ENCODE measurements at places on chromosomes 1 and 21.

GRCh38 chr1:83829106-83829505, 169.8 kb downstream of the TTLL7 start:
- no peak for DNase-seq

GRCh38 chr1:76335882-76336281, 261.3 kb downstream of the ST6GALNAC3 start:
- no peak for DNase-seq

- no peak for DNase-seq
Observed at GRCh38 chr1:184053881-184054280, 2.4 kb downstream of the TSEN15 start.

DNA sequence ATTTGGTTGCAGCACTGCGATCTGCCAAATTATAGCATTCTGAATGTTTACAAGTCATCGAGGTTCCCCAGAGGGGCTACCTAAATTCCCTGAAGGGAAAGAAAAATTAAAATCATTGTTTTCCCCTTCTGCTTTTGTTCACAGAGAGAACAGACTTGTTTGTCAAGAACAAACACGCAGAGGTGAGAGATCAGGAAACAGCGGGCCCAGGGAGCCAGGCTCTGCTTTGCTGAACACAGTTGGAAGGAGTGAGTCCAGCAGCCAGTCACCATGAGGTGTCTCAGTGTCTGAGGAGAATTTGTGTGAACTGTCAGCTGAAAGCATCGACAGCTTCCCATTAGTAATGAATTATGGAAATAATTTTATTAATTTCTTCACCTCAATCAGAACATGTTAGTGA, 52.5 kb downstream of the RWDD3 start:
- DNase-seq: no peak

DNA sequence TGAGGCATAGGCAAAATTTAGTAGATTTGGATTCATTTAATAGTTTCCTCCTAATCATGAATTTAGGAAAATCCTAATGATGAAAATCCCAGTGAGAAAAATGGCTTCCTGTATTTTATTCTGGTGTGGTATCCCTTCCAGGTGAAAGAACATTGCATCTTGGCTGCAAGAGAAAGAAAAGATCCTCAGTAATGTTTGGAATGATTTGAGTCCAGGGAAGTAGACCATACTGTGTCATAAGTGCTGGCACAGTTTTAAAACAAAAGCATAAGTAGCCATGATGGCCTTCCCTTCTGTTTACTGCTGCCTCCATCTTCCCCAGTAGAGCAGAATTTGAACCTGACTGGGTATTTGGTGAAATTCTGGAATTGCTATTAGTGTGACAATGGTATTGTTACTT, 52.8 kb downstream of the CACHD1 start:
- DNase-seq: no peak

DNA sequence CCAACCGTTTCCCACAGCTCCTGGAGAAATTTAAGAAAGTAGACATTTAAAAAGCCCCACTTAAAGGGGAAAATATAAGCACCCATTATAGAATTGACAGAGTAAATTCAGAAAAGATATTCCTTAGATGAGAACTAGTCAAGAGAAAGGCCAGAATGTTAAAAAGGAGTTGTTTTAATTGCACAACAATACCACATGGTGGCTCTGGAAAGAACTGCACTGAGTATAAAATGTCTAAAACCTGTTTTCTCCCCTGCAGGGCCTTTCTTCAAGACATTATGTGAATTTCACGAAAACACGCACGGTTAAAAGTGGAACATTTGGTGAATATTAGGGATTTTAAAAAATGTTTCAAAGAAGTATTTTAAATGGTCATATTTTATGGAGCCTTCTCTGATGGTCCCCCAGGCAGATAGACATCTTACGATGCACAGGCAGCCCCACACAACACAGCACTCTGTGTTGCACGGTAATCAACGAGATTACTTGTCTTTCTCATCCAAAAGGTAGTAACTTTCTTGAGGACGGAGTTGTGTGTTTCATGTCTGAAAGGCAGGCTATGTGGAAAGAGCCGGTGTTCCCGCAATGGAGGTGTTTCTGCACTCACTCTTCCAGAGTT, 101.9 kb downstream of the PRRX1 start:
- DNase-seq: no peak

GRCh38 chr1:6544831-6545230, 9.5 kb downstream of the NOL9 start:
- no peak for DNase-seq

GRCh38 chr1:45452503-45452902, 38.5 kb downstream of the TESK2 start:
- DNase-seq: no peak

GRCh38 chr1:23897083-23897482, 16.1 kb downstream of the CNR2 start:
- DNase-seq: no peak

DNA sequence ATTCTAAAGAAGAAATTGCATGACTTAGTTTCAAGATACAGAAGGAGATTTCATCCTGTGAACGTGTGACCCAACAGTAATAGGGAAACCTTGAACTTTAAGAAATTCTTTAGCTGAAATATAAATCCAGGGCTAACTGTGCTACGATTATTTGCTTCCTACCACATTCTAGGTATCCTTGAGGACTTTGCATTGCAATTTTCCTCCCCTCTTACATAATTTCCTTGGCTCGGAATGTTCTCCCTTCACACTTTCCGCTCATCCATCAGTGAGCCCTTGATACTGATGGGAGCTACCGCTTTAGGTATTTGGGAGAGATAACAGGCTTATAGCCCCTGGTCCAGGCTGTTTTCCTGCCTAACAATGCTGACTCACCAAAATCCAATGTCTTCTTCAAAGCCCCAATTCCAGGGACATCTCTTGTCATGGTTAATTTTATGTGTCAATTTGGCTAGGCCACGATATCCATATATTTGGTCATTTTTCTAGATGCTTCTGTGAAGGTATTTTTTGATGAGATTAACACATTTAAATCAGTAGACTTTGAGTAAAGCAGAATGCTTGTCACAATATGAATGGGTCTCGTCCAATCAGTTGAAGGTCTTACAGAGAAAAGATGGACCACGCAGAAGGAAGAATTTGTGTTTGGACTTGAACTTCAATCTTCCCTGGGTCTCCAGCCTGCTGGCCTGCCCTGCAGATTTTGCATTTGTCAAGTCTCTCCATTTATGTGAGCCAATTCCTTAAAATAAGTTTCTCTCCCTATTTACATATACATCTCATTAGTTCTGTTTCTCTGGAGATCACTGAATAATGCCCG, 121.2 kb downstream of the PTPN14 start:
- DNase-seq: no peak

DNA sequence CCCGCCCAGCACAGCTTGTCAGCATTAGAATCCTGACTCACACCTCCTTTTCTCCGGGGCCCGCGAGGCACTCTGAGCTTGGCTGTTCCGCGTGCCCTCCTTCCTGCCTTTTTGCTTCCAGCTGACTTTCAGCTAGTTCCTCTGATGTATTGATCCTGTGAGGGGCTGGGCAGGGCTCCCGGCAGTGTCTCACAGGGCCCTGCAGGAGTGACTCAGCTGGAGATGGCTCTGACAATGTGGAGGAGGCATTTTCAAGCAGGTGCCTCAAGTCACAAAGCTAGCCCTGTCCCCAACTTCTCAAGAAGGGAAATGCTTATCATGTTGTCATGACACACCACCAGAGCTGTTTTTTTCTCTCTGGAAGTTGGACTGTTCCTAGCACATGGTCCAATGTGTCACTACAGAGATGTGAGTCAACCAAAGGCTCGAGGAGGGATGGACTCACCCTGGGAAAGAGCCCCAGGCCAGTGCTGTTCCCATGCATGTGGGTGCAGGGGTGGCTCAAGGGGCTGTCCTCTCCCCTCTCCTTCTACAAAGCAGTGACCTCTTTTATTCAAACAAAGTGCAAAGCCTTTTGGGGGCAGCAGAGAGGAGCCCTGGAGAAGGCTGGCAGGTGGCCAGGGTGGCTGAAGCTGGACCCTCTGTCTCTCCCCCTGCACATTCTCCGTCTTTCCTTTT, 30.6 kb downstream of the SYT6 start:
- DNase-seq: no peak

GRCh38 chr1:204936765-204937164, 66.1 kb downstream of the NFASC start:
- DNase-seq: no peak

- DNase-seq: no peak
Observed at GRCh38 chr1:224747578-224747977, 131.5 kb downstream of the CNIH3 start.

GRCh38 chr1:77081834-77082233, 137.4 kb downstream of the PIGK start:
- DNase-seq: no peak

DNA sequence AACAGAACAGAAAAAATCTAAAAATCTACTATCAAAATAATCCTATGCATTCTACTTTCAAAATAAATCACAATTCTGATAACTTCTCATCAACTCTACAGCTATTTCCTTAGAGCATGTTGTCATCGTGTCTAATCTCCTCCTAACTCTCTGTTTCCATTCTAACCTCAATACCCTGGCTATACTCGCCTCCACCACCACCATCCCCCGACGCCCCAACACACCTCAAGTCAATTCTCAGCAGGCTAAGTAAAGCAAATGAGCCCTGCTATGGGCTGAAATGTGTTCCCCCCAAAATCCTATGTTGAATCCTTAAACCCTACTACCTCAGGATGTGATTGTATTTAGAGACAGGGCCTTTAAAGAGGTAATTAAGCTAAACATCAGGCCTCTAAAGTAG, 34.6 kb downstream of the NRDC start:
- no peak for DNase-seq

DNA sequence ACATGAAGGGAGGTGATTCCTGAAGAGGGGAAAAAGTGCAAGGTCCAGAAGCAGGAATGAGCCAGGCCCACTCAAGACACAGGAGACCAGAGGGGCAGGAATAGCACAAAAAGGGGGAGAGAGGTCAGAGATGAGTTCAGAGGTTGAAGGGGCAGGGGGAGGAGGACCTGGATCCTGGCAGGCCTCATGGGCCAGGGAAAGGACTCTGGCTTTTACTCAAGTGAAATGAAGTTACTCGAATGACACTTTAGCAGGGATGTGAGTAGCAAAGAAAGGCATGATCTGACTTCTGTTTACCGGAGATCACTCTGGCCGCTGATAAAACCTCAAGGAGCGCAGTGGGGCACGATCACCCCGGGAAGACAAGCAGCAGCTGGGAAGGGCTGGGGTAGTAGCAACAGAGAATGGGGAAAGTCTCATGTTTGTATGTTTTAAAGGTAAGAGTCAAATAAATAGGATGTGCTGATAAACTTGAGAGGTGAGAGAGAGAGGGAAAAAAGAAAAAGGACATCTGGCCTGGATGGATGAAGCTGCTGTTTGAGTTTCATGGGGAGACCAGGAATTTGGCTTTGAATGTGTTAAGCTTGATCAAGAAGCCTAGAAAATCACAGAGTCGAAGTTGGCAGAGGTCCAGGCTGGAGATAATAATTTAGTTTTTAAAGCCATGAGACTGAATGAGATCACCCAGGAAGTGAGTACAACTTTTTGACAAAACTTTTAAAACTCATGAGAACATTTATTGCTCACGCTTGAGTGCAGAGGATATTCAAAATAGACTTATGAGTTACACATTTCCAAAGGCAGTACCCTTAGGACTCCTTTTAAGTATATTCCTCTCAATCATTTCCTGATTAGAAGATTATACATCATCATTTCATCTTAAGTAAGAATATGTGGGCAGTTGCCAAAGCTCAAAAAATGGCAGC, 156.0 kb downstream of the RERE start:
- DNase-seq: no peak

GRCh38 chr1:46203738-46204405, 738 bp downstream of the LURAP1 start:
- DNase-seq: no peak

- no peak for DNase-seq
Observed at GRCh38 chr21:46066591-46067331, 31.2 kb upstream of the COL6A2 start.

DNA sequence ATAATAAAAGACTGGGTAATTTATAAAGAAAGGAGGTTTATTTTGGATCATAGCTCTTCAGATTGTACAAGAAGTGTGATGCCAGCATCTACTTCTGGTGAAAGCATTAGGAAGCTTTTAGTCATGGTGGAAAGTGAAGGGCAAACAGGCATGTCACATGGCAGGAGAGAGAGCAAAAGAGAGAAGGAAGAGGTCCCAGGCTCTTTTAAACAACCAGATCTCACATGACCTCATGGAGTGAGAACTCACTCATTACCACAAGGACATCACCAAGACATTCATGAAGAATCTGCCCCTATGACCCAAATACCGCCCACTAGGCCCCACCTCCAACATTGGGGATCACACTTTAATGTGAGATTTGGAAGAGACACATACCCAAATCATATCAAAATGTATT, 10.0 kb downstream of the RPTN start:
- no peak for DNase-seq

DNA sequence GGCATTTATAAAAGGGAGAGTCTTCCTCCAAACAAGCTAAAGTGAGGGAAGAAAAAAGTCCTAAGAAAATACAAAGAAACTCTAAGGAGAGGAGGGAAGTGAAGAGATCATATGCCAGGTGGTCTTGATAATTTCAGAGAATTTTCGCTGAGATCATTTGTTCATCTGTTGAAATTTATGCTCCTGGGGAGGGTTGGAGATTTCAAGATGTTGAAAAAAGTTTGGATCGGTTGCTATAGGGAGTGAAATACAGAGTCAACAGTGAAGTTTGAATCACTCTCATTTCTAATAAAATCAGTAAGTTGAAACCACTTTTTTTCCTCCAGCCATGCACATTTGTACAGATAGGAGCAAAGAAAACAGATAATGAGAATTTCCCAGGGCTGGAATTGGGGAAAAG, 299.1 kb upstream of the ADAMTS5 start:
- DNase-seq: no peak

GRCh38 chr1:148264374-148265276, 112.5 kb upstream of the NBPF11 start:
- no peak for DNase-seq

- DNase-seq: no peak
Observed at GRCh38 chr1:16984717-16985116, 4.3 kb upstream of the MFAP2 start.

GRCh38 chr1:9294910-9295636, 2.4 kb downstream of the SPSB1 start:
- DNase-seq: no peak

DNA sequence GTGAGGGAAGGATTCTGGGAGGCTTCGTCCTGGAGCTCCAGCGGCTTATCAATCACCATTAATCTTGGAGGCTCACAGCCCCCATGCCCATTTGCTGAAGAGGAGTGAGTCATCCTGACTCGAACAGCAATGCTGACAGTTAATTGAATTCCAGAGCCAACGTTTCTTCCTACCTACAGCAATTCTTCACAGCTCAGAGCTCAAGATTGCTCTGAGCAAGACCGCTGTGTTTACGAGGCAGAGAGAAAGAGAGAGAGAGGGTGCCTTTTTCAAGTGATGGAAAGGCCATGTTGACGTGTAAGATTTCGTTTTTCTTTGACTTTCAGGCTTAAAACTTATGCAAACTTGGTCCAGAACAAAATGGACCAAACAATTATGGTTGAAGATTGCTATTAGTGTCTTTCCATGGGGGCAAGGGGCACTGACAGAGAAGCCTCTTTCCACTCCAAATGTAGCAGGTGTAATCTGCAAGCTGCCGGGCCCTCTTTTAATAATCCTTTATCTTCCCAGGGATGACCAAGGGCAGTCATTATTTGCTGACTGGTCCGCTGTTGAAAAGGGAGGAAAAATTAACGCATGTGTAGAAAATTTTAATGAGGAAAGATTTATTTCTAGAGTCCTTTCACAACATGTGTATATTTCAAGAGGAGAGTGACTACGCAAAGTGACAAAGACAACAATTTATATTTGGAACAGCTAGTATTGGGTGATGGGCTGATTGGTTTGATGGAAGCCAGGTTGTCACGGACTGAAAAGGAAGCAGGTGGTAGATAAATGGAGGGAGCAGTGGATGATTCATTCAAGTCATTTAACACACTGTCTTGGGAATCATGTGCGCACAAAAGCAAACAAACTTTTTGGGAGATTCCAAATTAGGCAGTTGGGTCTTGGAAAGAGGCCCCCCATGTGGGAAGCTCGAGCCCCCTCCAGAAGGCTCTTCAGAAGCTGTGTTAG, 136.1 kb upstream of the IRF2BP2 start:
- no peak for DNase-seq

All from activated T-helper 9 cell treated with anti-CD3 and anti-CD28 coated beads, Interleukin-2, amount 50 U/mL, for 16 hours (primary cell).